Aortic smooth muscle cell (primary cell): ENCODE measurements at places on chromosomes 7 and 10. TPM values are rescaled to one million over a fixed set of nuclear protein-coding genes. Genes with fewer than 3 reads are reported as not detected.

Gene SOSTDC1
- 0.81 TPM in 1 of 2 replicates, not detected in the other for total RNA-seq

Gene EXOSC1
- 27.9 and 32.0 TPM in 2 replicates for total RNA-seq

Gene BBIP1
- 31.7 and 43.1 TPM in 2 replicates for total RNA-seq

Gene ZEB1
- 93.0 and 167 TPM in 2 replicates for total RNA-seq

Gene UMAD1
- 14.0 and 14.4 TPM in 2 replicates for total RNA-seq

Gene EXOC6
- total RNA-seq, result 14.5 and 16.8 TPM in 2 replicates

Gene MYH16
- total RNA-seq, result not detected in 2 replicates

Gene SYNPO2L
- total RNA-seq, result under 0.01 TPM in 1 of 2 replicates, not detected in the other

Gene GARIN1A
- 0.92 and 1.6 TPM in 2 replicates for total RNA-seq

Gene BTBD16
- total RNA-seq, result 0.31 and 0.40 TPM in 2 replicates

Gene PPP1R17
- not detected in 2 replicates for total RNA-seq

Gene HMX3
- total RNA-seq, result not detected in 2 replicates

Gene RAMP3
- total RNA-seq, result not detected in 2 replicates

Gene VGF
- 0.13 TPM in 1 of 2 replicates, not detected in the other for total RNA-seq

Gene TMEM178B
- 0.06 and 0.26 TPM in 2 replicates for total RNA-seq

Gene AGAP9
- total RNA-seq, result 2.0 and 3.3 TPM in 2 replicates

Gene TMEM26
- 4.8 and 12.2 TPM in 2 replicates for total RNA-seq

Gene MSMB
- not detected in 2 replicates for total RNA-seq

Gene DTX2
- total RNA-seq, result 3.0 and 4.5 TPM in 2 replicates

Gene NODAL
- not detected in 2 replicates for total RNA-seq

Gene CTNNA3
- 0.13 TPM in 1 of 2 replicates, not detected in the other for total RNA-seq

Gene MMRN2
- total RNA-seq, result 12.5 and 13.2 TPM in 2 replicates

Gene TYW1B
- 1.8 and 3.7 TPM in 2 replicates for total RNA-seq

Gene VIPR2
- total RNA-seq, result 0.06 and 0.13 TPM in 2 replicates

Gene TRPV6
- total RNA-seq, result under 0.01 and 0.13 TPM in 2 replicates

Gene ACSM6
- not detected in 2 replicates for total RNA-seq

Gene SPDYE3
- total RNA-seq, result not detected in 2 replicates

Gene PDSS1
- total RNA-seq, result 2.9 and 6.9 TPM in 2 replicates

Gene GCK
- 0.25 and 0.26 TPM in 2 replicates for total RNA-seq

Gene UBTD1
- 22.5 and 22.9 TPM in 2 replicates for total RNA-seq

Gene SFTPA1
- not detected in 2 replicates for total RNA-seq
